Stimulated activated CD8-positive, alpha-beta memory T cell treated with anti-CD3 and anti-CD28 coated beads, Interleukin-2, amount 100 ng/mL, for 48 hours (primary cell): ENCODE measurements at places on chromosomes 1 and 21.

- DNase-seq, result no peak
Observed at GRCh38 chr1:32761936-32762335, 55.2 kb downstream of the YARS1 start.

DNA sequence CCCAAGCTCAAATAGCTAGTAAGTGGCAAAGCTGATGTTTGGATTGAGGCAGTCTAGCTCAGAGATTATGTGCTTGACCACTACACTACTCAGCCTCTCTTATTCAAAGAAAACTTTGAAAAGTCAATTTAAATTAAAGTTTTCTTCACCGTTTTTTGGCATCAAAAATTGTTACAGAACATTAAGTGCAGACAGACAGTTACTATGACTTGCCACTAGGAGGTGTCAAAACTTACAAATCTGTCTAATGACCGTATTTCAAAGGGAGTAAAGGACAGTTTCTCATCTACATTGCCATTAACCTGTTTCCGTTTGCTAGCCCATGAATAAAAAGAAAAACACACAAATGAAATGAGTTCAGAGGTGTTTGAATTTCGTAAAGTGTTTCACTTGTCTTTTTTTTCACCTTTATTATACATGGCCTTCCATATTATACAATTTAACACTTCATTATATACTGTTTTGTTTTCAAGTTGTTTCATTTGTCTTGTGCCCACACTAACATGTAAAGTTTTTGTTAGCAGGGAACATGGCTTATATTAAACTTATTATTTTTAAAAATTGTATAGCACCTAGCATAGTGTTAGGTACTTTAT lies 57.4 kb upstream of the MTF2 start:
- no peak for DNase-seq

DNA sequence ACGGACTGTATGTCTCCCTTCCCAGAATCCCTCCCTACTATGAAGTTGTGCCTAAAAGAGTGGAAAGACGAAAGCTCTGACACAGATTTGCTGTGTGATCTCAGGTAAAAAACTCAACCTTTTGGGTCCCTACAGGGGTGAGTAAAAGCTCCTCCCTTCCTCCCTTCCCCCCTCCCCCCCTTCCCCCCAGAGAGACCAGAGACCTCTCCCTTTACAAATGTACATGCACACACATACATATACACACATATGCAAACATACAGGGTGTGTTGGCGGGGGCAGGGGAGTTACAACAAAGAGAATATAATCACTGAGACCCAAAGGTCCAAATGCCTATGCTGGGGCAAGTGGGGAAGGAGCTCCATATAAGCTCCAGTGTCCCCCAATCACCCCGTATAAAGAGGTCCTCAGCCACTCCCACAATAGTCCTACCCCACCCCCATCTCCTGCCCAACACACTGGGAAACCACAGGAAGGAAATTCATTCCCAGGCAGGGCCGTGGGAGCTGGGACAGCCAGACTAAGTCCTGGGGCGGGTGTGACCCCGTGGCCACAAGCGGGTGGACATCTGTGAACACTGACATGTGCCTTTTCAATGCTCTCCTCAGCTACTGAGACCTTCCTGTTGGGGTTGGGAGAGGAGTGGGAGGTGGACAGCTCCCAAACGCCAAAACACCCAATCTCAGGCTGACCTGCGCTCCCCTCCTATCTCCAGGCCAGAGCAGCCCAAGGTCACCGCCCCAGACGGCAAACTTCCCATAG lies 2.0 kb downstream of the MEF2D start:
- DNase-seq, result no peak

- DNase-seq, result no peak
Observed at GRCh38 chr1:61101536-61101935, 19.2 kb downstream of the NFIA start.
